Activated CD4-positive, alpha-beta T cell treated with anti-CD3 and anti-CD28 coated beads, Interleukin-2, amount 10 ng/mL, durations not matched to agents 7 days and 5 days (primary cell): ENCODE measurements at places on chromosomes 6 and 20. TPM values are rescaled to one million over a fixed set of nuclear protein-coding genes. Genes with fewer than 3 reads are reported as not detected.

SLC17A1 gene
- not detected for total RNA-seq

PRL gene
- not detected for total RNA-seq

DNA sequence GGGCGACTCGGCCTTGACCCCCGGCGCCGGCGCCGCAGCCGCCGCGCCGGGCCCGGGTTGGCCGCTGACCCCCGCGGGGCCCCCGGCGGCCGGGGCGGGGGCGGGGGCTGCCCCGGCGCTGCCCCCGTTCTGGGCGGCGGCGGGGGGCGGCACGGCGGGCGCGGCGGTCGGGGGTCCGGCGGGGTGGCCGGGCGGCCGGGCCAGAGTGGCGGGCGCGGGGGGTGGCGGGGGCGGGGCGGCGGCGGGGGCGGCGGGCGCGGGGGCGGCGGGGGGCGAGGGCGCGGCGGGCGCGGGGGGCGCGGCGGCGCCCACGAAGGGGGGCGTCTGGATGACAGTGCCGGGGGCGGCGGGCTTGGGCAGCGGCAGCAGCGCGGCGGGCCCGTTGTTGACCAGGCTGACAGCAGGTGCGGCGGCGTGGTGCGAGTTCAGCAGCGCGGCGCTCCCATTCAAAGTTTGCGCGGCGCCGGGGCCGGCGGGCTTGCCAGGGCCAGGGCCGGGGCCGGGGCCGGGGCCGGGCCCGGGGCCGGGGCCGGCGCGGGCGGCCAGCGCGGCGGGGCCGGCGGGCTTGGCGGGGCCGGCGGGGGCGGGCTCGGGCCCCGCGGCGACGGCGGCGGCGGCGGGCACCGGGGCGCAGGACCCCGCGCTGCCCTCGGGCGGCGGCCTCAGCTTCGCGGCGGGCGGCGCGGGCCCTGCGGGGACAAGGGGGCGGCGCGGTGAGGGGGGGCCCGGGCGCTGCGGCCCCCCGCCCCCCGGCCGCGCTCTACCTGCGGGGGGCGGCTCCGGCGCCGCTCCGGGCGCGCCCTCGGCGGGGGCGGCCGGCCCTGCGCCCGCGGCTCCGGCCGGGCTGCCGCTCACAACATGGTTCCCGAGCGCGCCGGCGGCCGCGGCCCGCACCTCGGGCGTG is 659 bp downstream of the TAF4 start:
- no peak for DNase-seq

DNA sequence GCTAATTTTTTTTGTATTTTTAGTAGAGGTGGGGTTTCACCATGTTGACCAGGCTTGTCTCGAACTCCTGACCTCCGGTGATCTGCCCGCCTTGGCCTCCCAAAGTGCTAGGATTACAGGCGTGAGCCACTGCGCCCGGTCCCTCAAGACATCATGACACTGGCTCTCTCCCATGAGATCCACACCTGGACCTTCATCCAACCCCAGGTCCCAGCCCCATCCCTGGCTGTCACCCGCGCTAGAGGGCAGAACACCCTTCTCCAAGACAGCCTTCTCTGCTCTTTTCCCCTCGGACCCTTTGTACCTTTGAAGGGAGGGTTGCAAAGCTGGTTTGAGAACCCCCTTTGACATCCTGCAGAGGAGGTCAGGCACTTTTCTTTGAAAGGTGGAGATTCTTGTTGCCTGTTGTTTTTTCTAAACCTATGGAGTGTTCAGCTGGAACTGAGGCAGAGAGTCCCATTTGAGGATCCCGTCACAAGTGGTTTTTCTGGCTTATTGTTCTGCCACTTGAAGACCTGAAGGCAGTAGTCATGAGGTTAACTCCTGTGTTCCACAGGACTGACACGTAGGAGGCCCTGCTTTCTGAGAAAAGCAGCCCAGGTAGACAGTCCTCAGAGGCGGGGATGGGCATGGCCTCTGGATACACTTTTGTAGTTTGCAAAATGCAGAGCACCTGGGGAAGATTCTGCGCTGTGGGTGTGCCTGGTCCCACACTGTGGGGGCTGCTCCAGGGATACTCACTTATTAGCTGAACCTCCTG is 171.1 kb upstream of the SNX9 start:
- no peak for DNase-seq

DNA sequence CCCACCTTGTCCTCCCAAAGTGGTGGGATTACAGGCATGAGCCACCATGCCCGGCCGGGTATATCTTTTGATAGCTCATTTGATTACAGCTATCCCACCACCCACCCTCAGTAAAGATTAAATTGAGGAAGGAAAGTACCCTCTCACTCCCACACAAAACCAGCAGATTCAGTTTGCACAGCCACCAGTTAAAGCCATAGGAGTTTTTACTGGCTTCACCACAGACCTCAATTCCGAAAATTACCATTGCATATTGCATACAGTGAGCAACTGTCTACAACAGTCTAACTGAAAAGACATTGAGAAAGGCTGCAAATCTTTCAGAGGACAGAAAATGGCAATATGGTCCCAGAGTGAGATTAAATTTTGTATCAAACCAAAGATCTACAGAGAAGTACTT is 34.9 kb downstream of the ESF1 start:
- no peak for DNase-seq

DNA sequence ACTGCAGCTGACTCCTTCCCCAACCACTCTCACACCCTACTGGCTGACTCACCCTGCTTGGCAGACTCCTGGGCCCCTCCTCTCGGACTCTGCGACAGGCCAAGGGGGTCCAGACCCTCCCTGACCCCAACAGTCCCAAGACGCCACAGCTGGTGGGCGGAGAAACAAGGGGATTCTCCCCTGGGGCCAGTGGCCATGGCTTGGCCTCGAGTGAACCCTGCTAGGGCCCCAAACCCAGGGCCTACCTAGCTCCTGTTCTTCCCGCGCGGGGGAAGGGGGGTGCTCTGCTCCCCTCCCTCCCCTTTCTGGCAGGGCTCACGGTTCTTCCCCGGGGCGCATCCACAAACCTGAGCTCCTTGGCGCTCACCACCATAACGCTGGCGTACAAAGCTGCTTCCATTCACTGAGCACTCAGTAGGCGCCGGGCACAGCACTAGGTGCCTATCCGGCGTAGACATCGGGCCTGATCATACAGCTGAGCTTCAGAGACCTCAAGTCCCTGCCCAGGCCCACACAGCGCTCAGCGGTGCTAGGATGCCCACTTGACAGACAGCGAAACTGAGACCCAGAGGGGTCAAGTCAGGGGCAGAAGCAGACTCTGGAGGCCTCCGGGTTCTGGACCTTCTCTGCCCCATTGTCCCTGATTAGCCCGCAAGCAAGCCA is 597 bp downstream of the ADA start:
- DNase-seq = peak; percentile 54

DNA sequence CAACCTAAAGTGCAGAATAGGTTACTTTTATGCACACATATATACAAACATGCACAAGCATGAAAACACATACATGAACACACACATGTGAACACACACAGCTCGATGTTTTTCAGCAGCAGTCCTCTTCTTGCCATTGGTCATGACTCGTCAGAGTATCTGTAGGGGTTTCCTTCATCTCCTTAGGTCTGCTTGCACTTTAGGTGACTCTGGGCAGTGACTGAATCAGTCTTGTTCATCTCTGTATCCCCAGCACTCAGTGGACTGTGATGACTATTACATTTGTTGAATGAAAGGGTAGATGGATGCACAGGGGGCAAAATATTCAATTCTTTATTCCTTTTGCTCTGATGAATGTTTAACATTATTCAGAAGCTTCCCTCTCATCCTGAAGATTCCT is 26.8 kb downstream of the CBLN4 start:
- DNase-seq = no peak

DNA sequence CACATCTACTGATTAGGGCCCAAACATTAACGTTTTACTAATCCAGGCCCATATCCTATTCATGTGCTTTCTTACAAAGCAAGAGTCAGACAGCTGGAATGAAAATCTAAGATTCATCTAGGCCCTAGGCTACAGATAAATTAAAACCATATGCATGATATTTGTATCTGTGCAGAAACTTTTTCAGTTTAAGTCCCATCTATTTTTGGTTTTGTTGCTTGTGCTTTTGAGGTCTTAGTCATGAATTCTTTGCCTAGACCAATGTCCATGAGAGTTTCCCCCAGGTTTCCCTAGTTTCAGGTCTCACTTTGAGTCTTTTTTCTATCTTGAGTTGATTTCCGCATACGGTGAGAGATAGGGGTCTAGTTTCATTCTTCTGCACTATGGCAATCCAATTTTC is 20.2 kb downstream of the ADNP start:
- DNase-seq = no peak

DNA sequence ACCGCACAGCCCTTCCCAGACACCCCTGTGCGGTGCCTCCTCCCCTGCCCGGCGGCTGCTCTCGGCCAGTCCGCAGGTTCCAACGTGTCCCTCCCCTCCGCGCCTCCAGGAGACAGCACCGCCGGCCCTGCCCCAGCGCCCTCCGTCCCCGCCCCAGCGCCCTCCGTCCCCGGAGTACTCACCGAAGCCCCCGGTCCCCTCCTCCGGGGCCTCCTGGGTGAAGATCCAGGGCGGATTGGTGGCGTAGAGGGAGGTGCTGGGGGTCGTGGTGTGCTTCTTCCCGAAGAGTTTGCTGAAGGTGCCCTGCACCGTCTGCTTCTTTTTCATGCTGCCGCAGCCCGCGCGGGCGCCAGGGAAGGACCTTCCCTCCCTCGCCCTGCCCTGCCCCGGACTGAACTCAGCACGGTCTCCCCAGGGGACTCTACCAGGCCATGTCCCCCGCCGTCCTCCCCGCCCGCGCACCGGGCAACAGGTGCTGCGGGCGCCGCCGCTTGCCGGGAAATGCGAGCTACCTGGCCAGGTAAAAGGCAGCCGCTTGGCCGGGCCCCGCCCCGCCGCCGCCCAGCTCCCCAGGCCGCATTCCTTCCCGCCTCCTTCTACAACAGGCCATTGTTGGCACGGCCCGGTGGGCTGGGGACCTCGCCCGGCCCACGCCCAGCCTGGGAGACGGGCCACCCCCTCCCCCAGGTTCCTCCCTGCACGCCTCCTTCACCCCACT is at the start of gene C6orf132:
TSS of gene C6orf132 (minus strand) at position 503 of the 718 bp plus-strand sequence. CDS start at position 327, 176 bp downstream.
- no peak for DNase-seq

DNA sequence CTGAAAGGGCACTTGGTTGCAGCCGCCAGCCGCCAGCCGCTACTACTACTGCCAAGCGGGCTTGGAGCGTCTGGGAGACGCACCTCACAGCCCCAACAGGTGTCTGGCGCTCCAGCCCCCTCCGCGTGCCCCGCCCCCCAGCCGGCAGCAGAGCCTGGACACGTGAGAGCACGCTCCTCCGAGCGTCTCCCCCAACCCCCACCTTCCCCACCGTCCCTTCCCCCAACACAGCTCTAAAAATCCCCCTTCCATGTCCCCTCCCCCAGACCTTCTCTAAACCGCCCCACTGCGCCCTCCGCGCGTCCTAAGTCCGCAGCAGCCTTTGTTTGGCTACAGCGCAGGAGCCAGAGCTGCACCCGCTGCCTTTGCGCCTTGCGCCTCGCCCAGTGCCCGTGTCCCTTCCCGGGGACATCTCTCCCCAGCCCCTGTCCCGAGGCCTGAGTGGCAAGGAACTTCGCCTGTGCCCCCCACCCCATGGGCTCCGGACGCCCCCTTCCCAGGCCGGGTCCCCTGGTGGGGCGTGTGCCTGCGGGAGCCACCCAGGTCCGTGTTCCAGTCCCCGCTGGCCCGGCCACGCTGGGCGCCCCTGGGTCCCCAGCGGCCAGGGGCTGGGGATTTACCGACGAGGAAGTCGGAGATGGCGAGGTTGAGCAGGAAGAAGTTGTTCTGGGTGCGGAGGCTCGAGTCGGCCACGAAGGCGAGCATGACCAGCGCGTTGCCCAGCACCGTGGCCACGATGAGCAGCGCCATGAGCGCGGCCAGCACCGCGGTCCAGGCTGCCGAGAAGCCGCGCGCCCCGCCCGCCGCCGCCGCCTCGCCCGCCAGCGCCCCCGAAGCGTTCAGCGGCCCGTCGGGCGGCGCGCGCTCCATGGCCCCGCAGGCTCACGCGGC is 732 bp downstream of the HRH3 start:
- DNase-seq = no peak

DNA sequence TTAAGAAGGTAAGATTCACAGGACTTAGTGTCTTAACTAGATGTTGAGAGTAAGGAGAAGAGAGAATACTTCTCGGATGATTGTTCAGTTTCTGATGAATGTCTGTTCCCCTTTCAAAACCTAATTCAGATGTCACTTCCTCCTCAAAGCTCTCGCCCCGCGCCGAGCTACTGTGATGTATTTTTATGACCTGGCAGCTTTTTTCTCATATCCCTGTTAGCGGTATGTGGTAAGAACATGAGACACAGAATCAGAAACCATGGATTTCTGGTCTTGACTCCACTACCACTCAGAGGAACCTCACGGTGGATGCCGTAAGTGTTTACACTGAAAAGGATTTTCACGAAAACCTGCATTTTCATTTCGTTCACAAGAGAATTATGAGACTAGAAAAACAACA is 48.4 kb downstream of the CEP43 start:
- peak; percentile 48 for DNase-seq

DNA sequence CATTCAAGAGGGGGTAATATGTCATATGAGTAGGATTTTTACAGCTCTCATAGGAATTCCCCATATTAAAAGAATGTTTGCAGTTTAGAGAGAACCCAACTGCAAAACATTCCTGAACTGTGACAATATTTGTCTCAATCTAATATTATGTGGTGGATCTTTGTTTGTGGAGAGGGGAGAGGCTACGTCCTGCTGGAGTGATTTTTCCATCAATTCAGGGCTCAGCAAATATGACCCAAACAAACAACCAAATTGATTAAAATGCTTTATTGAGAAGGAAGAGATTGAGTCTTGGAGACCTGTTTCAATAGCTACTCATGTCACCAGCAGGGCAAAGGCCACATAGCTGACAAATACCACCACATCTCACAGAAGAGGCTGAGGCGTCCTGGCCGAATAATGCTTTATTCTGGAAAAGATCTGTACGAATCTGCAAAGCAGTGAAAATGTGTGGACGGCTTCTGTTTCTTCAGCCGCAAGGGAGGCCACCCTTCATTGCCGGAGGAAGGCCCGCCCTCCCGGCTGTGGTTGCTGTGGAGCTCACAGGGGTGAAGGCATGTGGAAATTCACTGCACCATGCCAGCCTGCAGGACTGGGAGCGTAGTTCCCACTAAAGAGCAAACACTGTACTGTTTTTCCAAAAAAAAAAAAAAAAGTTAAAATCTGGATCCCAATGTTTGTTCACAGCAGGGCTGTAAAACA is 89.7 kb upstream of the QKI start:
- DNase-seq = no peak

DNA sequence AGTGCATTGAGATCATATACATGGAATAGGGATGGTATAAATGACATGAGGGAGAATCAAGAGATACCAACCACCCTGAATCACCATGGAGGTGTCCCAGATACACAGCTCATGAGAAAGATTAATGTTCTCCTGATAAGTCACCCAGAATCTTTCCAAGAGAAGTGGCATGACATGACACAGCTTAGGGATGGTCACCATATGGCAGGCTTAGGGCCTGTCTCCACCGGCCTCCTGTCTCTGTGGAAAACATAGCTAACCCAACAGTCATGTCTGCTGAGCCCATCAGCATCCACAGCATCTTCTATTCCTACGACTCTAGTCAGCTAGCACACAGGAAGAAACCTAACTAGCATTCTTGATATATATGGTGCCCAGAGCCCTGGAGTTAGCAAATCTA is 133.3 kb downstream of the IPCEF1 start:
- no peak for DNase-seq

DNA sequence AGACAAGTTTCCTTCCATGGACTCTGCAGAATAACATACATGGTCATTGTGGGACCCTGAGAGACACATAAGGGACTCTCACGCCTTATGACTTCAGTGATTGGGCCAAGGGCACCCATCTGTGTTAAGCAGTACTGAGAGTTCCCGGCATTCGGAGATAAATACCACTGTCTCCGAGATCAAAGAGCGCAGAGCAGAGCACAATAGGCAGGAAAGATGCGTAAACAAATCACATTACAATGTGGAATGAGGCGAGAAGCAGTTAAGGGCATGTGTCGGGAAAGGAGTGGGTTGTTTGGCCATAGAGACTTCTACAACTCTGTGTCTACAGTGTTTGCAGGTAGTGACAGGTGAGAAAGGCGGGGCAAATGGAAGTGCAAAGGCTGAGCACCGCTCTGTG is 57.6 kb downstream of the NRSN1 start:
- no peak for DNase-seq
